ENCODE measurements at places on chromosomes 3 and 15.

- DNase-seq, result no peak
Measured at GRCh38 chr15:45551676-45552075, 29.1 kb upstream of the SLC30A4 start.

- peak; percentile 85 for DNase-seq
Measured at GRCh38 chr15:78308422-78309032, 9.1 kb upstream of the SKIC8 start.

GRCh38 chr15:98896002-98896721 is 111.4 kb downstream of the PGPEP1L start:
- no peak for DNase-seq

DNA sequence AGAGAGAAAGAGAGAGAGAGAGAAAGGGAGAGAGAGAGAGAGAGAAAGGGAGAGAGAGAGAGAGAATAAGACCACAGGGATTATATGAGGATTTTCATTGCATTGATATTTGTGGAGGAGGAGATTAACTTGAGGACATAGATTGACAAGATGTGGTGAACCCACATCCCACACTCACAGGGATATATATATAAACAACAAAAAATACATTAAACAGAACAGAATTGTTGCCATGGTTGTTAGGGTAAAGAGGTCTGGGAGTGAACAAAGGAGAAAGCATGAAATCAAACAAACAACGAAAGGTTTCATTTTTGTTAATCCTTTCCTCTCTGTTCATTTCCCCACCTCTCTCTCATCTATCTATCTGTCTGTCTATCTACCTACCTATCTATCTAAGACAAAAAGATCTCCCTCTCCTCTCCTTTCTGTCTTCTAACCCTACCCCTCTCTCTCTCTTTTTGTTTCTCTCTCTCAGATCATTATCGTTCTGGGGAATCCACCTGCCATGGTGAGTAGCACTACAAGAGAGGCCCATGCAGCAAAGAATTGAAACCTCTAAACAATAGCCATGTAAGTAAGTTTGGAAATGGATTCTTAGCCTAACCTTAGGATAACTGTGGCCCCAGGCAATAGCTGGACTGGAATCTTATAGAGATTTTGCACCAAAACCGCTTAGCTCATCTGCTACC is 280.9 kb downstream of the RAP2B start:
- DNase-seq, result no peak

DNA sequence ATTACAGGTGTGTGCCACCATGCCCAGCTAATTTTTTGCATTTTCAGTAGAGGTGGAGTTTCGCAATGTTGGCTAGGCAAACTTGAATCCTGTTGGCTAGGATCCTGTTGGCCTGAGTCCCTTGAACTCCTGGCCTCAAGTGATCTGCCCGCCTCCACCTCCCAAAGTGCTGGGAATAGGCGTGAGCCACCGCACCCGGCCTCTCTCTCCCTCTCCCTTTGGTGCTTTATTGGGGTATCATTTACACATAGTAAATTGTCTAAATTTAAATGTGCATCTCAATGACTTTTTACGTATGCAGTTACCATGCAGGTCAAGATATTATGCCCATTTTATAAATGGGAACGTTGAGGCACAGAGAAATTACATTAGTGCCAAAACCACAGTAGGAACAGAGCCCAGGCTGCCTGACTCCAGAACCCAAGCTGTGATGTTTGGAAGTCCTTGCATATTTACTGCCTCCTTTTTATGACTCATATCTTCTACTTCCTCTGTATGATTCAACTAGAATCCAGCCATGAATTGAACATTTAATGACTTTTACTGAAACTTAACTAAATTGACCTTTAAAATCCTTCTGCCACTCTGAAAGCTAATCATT is 34.0 kb upstream of the RPP14 start:
- DNase-seq, result no peak

DNA sequence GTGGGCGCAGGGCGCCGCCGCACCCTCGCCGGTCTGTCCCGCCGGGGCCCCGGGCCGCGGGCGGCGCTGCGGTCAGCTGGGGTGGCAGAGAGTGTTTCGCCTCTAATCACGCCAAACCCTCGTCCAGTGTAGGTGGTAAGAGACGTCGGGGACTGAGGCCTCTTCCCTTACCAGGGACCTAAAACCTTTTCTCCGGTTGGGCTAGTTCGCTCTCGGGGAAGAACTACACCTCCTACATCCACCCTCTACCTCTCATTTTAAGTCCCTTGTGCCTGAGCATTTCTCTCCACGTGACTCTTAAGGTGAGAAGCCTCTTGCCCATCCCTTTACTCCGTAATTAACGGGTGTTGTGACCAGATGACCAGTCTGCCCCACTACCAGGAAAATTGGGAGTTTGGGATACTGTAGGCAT is 520 bp downstream of the TMEM42 start:
- DNase-seq, result peak; percentile 50

DNA sequence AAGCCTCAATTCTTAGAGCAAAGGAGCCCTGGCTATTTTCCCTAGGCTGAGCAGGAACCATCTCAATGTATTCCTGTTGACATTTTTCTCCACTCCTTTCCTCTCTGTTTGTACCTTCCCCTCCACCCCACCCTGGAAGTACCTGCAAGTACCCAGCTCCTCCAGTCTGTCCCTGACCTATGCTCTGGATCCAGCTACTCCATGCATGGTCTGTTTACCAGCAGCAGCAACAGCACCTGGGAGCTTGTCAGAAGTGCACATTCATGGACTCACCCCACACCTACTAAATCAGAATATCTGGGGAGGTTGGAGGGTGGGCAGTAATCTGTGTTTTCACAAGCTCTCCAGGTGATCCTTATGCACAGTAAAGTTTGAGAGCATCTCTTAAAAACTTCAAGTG is 240.7 kb upstream of the UMPS start:
- no peak for DNase-seq

DNA sequence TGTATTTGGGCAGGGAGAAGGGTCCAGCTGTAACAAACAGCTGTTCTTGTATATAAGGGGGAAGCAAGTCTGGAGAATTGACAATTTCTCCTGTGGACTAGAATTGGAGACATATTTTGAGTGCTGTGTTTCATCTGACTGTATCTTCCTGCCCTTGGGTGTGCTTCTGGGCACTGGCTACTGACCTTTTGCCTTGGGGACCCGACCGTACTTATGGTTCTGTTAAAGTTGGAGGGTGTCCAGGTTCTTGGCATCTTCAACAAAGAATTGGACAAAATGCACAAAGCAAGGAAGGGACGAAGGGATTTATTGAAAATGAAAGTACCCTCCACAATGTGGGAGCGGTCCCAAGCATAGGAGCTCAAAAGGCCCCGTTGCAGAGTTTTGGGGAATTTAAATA is 31.0 kb downstream of the MAP2K1 start:
- DNase-seq, result peak; percentile 46

Data from tongue (tissue), 3 donors.